ENCODE measurements at places on chromosomes 1 and 21.

DNA sequence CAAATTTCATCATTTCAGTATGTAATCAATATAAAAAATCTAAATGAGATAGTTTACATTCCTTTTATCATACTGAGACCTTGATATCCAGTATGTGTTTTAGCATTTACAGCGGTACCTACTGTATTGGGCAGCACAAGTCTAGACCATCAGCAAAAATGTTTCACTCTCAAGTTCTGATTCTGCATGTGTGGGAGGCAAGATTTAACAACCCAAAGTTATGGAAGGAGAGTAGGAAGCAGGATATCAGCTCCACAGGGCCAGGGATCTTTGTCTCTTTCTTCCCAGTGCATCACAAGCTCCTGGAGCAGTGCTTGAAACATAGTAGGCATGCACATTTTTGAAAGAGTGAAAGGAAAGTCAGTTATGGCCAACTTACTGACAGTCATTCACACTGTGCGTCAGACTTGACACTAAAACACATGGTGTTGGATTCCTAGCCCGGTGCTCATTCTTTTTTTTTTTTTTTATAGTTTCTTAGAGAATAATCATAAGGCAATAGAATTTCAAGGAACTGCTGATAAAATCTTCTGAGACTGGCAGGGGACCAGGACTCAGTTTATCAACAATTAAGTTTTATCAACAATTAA, 6.1 kb downstream of the TENT5C start:
- DNase-seq, result no peak

DNA sequence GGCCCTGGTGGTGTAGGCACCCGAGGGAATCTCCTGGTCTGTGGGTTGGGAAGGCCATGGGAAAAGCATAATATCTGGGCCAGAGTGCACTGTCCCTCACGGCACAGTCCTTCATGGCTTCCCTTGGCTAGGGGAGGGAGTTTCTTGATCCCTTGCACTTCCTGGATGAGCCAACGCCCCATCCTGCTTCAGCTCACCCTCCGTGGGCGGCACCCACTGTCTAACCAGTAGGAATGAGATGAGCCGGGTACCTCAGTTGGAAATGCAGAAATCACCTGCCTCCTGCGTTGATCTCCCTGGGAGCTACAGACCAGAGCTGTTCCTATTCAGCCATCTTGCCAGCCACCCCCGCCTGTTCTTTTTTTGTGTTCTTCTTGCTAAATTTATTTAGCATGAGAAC, 134.4 kb downstream of the LEPR start:
- DNase-seq, result no peak

DNA sequence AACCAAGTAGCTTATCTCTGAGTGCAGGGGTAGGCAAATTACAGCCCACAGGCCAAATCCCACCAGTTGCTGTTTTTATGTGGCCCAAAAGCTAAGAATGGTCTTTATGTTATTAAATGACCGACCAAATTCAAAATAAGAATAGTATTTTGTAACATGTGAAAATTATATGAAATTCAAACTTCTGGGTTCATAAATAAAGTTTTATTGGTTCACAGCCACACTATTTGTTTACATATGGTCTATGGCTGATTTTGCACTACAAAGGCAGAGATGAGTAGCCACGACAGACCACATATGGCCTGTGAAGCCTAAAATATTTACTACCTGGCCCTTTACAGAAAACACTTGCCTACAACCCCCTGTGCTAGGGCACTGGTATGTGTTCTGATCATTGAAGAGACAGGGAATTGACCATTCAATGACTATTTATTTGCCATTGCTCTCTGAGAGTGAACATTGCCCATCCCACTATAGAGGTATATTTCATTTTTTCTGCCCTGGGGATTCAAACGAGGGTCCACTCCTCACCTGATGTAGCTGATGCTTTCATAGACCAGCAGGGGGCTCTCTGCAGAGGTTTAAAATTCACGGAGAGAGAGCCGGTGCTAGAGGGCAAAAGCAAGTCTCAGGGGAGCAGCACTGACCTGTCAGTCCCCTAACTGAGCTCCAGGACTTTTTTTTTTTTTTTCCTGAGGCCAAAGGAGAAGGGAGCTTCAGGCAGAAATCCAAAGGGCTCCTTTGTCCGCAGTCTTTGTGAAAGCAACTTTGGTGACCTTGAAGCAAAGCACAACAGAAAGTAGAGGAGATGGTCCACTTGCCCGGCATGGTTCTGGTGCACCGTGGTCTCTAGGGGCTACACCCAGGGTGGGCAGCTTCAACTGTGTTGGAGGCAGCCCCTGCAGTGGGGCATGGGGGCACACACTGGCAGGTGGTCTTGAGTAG, 7.3 kb upstream of the GNL2 start:
- peak; percentile 38 for DNase-seq

- no peak for DNase-seq
Measured at GRCh38 chr1:181044449-181044966, 10.7 kb downstream of the MR1 start.

DNA sequence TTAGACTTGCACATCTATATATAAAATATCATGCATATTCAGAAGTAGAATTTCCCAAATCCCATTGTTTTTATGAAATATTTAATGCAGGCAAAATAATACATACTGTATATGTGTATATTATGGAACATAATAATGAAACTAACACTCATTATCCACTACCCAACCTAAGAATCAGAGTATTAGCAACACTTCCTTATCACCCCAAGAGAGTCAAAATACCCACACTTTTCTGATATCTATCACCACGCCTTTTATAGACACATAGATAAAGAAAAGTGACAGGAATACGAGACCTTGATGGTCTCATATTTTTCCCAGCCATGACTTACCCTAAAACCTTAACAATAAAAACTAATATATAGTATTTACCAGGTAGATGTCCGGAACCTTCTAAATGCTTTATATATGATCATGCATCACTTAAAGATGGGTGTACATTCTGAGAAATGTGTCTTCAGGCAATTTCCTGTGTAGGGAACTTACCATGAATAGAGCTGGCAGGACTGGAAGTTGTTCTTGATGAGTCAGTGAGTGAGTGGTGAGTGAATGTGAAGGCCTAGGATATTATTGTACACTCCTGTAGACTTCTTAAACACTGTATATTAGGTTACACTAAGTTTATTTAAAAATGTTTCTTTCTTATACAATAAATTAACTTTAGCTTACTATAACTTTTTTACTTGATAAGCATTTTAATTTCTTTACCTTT, 45.5 kb downstream of the TNFSF4 start:
- DNase-seq, result no peak

DNA sequence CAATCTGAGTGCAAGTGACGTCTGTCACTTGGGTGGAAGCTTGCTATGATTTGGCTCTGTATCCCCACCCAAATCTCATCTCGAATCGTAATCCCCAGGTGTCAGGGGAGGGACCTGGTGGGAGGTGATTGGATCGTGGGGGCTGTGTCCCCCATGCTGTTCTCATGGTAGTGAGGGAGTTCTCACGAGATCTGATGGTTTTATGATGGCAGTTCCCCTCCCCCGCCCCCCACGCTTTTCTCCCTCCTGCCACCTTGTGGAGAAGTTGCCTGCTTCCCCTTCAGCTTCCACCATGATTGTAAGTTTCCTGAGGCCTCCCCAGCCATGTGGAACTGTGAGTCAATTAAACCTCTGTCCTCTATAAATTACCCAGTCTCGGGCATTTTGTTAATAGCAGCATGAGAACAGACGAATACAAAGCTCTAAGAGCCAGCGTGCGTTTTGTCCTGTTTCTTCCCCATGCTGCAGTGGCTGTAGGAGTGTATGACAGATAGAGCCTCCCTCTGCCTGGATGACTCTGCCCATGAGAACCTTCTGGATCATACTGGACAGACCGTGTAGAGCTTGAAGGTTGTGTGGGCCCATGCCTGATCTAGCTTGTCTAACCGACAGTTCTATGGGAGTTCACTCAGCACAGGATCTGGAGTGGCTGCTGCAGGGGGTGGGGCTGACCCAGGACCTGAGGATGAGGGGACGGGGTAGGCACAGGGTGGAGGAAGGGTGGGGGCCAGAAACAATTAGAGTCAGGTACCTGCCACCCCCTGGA, 139.7 kb upstream of the ERRFI1 start:
- no peak for DNase-seq

DNA sequence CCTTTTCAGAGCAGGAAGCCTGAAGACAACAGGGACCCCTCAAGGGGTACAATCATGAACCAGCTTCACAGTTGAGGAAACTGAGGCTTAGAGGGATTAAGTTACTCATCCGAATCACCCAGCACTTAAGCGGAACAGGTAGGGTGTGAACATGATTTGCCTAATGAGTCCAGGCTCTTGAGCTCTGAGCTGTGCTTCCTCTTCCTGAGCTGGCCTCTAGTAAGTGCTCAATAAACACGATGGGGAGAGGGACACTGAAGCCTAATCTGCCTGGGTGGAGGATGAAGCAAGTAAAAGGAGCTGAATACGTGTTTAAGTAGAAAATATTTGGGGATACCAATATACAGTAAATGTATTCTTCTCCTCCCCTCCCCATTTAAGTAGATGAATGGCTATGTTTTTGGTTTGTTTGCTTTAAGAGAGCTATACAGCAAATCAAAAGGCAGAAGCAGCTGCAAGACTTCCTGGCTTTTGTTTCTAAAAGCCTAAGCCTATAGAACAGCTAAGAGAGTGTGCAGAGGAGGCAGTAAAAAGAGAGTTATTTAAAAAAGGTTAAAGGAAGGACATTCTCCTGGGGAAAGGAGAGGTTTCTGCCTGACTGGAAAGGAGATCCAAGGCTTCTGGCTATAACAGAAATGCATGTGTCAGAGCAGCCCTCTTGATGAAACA, 20.5 kb downstream of the STPG1 start:
- DNase-seq, result no peak

DNA sequence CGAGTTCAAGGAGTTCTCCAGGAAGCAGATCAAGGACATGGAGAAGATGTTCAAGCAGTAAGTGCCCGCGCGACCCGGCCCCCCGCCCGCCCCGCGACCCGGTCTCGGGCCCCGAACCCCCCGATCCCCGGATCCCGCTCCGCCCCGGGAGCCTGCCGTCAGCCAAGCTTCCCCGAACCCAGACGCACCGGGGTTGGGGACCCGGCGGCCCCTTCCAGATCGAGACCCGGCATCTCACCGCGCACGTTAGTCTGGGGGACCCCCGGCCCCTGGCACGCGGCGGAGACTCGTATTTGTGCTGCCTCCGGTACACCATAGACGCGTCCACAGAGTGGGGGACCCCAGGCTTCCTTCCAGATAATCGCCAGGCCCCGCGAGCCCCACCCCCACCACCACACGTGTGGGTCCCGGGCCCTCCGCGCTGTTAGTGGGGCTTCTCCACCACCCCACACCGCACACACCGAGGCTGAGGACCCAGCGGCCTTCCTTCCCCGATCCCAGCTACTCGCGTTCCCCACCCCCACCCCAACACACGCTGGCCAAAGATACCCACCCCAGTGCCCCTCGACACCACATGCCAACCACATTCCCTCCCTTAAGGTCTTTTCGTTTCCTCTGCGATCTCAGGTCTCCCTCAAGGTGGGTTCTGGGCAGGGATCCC, 665 bp downstream of the EFHD2 start:
- no peak for DNase-seq

DNA sequence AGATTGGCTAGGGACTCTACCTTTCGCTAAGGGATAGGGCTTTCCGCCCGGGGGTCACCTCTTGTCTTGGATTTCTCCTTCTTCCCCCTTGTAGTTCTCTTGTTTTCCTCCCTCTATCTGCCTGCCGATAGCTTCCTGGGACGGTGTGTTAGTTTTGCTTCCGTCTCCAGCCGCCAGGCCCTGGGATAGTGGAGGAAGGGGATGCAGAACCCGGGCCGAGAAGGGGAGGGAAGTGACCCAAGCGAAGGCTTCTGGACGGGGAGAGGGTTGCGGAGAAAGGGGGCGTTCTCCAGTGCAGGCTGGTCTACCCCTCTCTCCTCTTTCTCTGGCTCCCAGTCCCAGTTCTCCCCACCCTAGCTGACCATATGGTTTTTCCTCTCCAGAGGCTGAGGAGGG, 871 bp downstream of the TUFT1 start:
- peak; percentile 51 for DNase-seq

GRCh38 chr21:41570791-41571355, 62.9 kb upstream of the TMPRSS2 start:
- no peak for DNase-seq

- DNase-seq, result no peak
Measured at GRCh38 chr1:1332774-1333480, 1.8 kb downstream of the TAS1R3 start.

GRCh38 chr1:220775240-220775853, 11.4 kb upstream of the MTARC1 start:
- peak; percentile 48 for DNase-seq

GRCh38 chr1:21217812-21218596, 41.3 kb upstream of the EIF4G3 start:
- peak; percentile 46 for DNase-seq

DNA sequence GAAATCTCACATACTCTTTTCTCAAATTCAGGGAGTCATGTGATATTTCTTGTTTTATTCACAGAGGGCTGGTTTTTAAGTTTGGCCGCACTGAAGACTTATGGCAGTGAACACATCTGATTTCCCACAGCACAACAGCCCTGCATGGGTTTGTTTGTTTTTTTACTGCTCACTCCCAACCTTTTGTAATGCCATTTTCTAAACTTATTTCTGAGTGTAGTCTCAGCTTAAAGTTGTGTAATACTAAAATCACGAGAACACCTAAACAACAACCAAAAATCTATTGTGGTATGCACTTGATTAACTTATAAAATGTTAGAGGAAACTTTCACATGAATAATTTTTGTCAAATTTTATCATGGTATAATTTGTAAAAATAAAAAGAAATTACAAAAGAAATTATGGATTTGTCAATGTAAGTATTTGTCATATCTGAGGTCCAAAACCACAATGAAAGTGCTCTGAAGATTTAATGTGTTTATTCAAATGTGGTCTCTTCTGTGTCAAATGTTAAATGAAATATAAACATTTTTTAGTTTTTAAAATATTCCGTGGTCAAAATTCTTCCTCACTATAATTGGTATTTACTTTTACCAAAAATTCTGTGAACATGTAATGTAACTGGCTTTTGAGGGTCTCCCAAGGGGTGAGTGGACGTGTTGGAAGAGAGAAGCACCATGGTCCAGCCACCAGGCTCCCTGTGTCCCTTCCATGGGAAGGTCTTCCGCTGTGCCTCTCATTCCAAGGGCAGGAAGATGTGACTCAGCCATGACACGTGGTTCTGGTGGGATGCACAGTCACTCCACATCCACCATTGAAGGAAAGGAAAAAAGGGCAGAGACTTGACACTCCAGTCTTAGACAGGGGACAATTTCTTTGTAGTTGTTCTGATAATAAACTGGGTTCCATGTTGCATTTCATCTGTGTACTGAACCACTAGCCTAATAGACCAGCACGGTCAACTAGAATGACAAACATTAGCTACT, 22.8 kb downstream of the TMEM50A start:
- no peak for DNase-seq

- DNase-seq, result no peak
Measured at GRCh38 chr1:103194060-103194459, 85.7 kb upstream of the COL11A1 start.

DNA sequence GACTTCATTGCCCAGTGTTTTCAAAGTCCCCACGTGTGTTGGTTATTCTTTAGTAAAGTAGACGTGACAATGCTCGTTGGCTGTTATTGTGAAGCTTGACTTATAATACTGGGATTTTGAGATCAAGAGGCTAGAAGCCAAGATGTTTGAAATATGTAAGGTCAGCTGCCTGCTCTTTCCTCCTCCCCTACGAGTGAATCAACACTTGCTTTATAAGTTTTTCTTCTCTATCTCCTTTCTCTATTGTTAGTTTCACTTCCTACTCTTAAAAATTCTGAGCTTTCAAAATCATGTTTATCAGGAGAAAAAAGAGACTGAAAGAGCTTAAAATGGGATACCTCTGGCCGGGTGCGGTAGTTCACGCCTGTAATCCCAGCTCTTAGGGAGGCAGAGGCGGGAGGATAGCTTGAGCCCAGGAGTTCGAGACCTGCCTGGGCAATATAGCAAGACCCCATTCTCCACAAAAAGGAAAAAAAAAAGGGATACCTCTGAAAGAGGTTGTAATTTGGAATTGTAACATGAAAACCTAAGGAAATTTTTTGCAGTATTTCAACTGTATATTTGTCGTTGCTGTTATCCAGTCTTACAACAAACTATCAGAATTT, 72.0 kb downstream of the EPB41 start:
- DNase-seq, result no peak

Data from hematopoietic multipotent progenitor cell treated with erythropoietin and hydrocortisone succinate and interleukin-3 and kit ligand, for 17 days (in vitro differentiated cells).